ENCODE measurements at places on chromosomes 5 and 9.
A peak's percentile ranks its signal among the peaks of the same experiment; 100 is the strongest.

DNA sequence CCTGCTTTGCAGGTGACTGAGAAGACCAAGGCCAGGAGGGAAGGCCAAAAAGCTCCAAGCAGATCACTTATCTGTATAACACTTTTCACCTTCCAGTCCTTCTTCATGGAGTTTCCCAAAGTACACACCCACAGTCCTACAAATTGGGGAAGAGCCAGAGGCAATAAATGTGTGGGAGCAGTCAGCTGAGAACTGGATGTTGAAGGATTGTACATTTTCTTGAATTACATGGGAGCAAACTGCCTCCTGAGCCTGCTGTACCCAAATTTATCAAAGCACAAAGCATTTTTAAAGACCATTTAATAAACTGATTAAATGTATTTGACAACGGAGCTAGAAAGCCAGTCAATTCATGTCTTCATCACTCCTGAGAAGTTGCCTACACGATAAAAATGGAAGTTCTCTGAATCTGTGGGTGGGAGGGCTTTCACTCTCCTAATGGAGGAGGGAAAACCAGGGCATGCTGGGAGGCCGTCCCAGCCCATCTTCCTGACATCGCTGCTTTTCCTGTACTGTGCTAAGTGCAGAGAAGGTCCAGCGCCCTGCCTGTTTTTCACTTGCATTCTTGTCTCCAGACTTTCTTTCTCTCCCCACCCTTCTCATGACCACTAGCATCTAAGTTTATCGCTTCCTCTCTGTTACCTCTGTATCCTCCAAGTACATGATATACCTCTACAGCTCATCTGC lies 79.0 kb downstream of the KCNIP1 start:
- no peak for DNase-seq

- DNase-seq: no peak
Observed at GRCh38 chr5:119341452-119342349, 14.1 kb upstream of the TNFAIP8 start.

DNA sequence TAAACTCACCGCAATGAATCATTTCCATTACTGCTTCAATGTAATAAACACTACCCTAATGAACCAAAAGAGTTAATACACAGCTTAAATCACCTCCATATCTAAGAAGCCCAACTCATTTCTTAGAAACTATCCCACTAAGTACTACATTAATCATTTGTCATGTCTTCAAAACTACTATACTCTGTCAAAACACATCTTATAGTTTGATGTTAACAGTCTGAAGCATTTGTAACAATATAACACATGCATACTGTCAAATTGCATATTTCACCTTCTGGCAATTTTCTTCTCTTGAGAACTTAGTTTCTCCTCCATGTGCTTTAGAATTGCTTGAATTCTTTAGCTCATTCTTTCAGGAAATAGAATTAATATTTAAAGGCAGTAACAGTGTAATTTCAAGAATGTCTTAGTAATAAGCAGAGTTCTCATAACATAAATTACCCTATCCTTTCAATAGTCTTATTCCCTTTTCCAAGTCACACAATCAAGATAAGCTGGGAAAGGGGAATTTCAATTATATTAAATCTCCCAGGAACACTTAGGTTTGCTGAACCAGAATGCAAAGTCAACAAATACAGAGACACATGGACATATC lies 199.7 kb downstream of the ATPSCKMT start:
- no peak for DNase-seq

DNA sequence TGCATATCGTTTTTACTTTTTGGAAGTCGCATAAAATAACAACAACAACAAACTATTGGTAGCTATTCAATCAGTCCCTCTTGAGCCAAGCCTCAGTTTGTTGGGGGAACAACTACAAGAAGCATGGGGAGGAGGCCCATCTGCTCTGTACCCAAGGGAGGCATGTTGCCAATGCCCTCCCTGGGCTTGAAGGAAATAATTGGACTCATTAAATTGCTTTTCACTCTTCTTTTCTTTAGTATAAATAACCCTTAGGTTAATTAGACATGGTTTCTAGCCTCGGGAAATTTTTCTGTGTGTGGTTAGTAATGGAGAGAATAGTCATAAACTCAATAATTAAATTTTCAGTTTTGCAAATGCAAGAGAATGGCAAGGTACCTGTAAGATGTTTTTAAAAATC lies 500.7 kb downstream of the TLE4 start:
- DNase-seq: no peak

DNA sequence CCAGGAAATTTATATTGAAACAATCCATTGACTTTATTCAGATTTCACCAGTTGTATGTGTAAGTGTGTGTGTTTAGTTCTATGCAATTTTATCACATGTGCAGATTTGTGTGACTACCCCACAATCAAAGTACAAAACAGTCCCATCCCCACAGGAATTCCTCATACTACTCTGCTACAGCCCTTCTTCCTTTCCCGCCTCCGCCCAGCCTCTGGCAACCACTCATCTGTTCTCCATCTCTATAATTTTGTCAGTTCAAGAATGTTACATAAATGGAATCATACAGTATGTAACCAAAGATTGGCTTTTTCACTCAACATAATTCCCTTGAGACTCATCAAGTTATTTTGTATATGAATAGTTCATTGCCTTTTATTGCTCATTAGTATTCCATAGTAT lies 289.1 kb downstream of the GADD45G start:
- DNase-seq: no peak

GRCh38 chr5:82639393-82640144 lies 361.4 kb upstream of the RPS23 start:
- DNase-seq: no peak

GRCh38 chr5:150485693-150486401 lies 22.1 kb upstream of the NDST1 start:
- DNase-seq: peak; percentile 31

DNA sequence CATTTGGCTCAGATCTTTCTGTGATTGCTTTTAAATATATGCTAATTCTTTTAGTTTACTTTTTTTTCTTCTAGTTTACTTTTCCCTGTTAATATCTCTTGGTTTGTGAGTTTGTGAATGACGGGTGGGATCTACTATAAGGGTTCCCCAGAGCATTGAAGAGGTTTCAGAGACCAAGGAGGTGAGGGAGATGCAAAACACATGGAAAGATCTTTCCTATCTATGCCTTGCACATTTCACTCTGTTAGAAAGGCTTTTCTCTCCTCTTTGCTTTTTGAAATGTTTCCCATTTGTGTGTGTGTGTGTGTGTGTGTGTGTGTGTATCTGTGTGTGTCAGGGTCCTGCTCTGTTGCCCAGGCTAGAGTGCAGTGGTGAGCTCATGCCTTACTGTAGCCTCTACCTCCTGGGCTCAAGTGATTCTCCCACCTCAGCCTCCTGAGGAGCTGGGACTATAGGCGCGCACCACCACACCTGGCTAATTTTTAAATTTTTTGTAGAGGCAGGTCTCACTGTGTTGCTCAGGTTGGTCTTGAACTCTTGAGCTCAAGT lies 50.7 kb downstream of the CNTLN start:
- no peak for DNase-seq

DNA sequence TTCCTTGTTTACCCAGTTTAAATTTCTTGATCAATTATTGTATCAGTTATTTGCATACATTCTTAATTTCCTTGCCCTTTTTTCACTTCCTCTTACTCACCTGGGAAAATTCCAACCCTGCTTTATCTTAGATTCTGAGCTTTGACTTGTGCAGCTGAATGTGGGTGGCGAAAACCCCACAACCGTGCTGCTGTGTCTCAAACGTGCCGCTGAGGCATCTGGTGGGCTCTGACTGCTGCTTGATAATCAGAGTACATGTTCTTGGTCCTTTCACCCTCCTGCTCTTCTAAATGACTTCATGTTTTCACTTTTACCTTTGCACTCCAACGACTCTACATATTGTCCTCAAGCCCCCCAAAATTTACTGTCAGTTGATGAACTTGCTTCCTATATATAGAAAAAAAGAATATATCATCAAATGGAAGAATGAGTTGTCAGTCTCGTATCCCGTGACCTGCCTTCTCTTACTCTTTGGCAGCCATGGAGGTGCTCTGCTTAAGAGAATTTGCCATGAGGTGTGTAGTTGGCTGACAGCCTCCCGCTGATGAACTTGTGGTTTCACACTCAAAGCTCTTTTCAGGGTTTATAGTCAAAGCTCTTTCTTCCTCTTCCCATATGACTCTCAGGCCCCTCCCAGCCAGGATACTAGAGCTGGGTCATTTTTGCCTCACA lies 14.0 kb upstream of the JAK2 start:
- no peak for DNase-seq

GRCh38 chr5:148466236-148466580 lies 82.5 kb downstream of the FBXO38 start:
- DNase-seq: no peak

DNA sequence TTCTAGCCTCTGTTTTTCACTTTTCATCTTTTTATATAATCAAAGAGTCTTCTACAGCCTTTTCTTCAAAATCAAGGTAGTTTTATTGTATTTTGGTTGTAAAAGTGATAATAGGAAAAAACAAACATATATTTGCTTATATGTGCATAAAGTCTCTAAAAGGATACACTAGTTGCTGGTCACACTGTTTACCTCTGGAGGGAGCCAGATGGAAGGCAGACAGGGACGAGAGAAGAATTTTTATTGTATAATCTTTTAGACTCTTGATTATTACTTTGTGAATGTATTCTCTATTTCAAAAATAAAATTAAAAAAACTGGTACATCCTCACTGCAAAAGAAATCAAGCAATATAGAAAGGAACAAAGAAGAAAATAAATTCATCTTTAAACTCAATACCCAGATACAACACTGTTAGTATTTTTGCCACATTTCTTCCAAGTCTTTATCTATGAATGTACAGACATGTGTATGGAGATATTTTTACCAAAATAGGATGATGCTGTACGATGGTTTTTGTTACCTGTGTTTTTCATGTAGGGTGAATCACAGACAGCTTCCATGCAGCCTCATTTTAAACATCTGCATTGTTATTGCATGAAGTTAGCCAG lies 6.1 kb upstream of the RNF183 start:
- DNase-seq: peak; percentile 45

GRCh38 chr9:123712399-123712798 lies 217.5 kb downstream of the DENND1A start:
- no peak for DNase-seq

GRCh38 chr9:98225015-98225442 lies 30.4 kb downstream of the TBC1D2 start:
- DNase-seq: no peak

All from HL-60 (cell line).